ENCODE measurements at places on chromosomes 12 and 14. TPM values are rescaled to one million over a fixed set of nuclear protein-coding genes. Genes with fewer than 3 reads are reported as not detected.

- H3K27ac ChIP-seq, result no peak overlapping the region
- H3K36me3 ChIP-seq, result peaks cover 22% of the 10 kb centered on the region
- no peak overlapping the region for H3K4me3 ChIP-seq
- no peak for DNase-seq
Measured at GRCh38 chr12:119682639-119683252, 14.8 kb downstream of the PRKAB1 start.

OR5AU1 gene
- not detected for total RNA-seq

- no peak within 1 kb of the TSS for H3K27ac ChIP-seq
- H3K27me3 ChIP-seq, result peaks cover 25% of the 10 kb centered on the region
- DNase-seq, result peak; percentile 91
- peaks cover 15% of the 10 kb centered on the region for H3K4me1 ChIP-seq
- H3K4me3 ChIP-seq, result peak within 1 kb of the TSS; percentile 84
Measured at GRCh38 chr12:43551971-43552559, at the start of gene ADAMTS20. Gene ADAMTS20, minus strand, starts transcription at chr12:43552203. Its CDS starts 282 bp downstream, at chr12:43551921.

DNA sequence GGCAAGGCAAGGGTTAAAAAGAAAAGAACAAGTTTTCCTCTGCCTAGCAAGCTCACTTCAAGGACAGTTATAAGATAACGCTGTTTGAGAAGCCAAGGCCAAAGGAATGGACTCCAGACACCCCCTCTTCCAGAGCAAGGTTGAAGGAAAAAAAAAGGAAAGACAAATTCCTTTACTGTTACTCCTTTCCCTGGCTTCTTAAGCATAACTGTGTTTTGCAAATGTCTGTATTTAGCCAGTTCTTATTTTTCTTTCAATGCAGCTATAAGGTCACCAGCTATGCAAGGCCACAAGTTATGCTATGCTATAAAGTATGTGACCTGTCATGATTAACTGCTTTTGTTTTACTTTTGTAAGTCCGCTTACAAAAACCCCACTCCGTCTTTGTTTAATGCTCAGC is 26.6 kb downstream of the ZNF410 start:
- DNase-seq, result no peak
- no peak overlapping the region for H3K4me3 ChIP-seq
- H3K4me1 ChIP-seq, result peaks cover 27% of the 10 kb centered on the region
- peak overlapping the region; percentile 87 for H3K27ac ChIP-seq
- H3K36me3 ChIP-seq, result peaks cover 29% of the 10 kb centered on the region

- peaks cover 63% of the 10 kb centered on the region for H3K4me1 ChIP-seq
- peak overlapping the region; percentile 22 for H3K27ac ChIP-seq
- peaks cover 3% of the 10 kb centered on the region for H3K36me3 ChIP-seq
- no peaks in the 10 kb centered on the region for H3K27me3 ChIP-seq
Measured at GRCh38 chr12:64007853-64008252, 163.4 kb downstream of the SRGAP1 start.

DPPA3 gene
- not detected for total RNA-seq

- H3K4me1 ChIP-seq, result peaks cover 42% of the 10 kb centered on the region
- peaks cover 3% of the 10 kb centered on the region for H3K36me3 ChIP-seq
- no peaks in the 10 kb centered on the region for H3K27me3 ChIP-seq
- H3K27ac ChIP-seq, result peak overlapping the region; percentile 95
- H3K4me3 ChIP-seq, result peak overlapping the region; percentile 84
Measured at GRCh38 chr14:54564868-54565784, 1.8 kb upstream of the SAMD4A start.
